Stimulated activated naive B cell treated with anti-CD40 and anti-IgM and Interleukin-4, amounts not matched to agents 10 μg/mL and 1 μg/mL and 100 μg/mL, for 72 hours (primary cell): ENCODE measurements at places on chromosomes 7 and 10.

- no peak for DNase-seq
Measured at GRCh38 chr10:129517680-129518057, 50.6 kb downstream of the MGMT start.

- no peak for DNase-seq
Measured at GRCh38 chr7:100865938-100866728, 1.1 kb upstream of the TRIP6 start.

- DNase-seq, result no peak
Measured at GRCh38 chr7:133797818-133798520, 329.2 kb upstream of the LRGUK start.

DNA sequence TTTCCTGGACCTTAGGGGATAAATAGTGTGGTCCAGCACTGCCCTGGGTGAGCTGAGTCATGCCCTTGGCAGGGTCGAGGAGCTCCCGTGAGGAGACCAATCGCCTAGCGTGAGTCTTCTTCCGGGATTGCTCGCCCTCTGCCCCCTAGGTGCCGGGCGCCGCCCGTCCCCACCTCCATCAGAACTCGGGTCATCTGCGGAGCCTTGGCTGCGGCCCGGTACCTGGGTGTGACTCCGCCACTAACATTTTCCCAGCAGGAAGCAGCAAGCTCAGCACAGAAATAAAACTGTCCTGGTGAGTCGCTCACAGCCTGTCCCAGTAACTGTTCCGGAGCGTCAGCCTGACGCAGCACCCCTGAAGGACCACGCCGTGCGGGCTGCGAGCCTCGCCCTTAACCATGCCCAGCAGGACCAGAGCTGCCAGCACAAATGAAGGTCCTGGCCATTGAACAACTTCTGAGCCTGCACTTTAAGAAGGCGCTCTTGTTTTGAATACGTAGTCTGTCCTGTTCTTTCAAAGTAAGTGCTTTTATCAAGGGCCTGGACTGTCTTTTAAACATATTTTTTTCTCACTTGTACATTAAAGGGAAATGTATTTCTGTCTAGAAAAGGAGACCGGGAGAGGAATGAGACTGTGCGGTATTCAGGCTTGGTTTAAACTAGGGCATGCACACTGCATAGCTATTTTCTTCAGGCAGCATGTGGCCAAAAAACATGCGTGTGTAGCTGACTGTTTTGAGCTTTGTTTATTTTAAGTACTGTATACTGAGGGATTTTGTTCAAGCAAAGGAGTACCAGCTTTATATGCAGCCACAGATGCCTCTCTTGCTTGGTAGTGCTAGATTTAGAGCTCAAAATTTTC is 136.7 kb downstream of the HECW1 start:
- no peak for DNase-seq

DNA sequence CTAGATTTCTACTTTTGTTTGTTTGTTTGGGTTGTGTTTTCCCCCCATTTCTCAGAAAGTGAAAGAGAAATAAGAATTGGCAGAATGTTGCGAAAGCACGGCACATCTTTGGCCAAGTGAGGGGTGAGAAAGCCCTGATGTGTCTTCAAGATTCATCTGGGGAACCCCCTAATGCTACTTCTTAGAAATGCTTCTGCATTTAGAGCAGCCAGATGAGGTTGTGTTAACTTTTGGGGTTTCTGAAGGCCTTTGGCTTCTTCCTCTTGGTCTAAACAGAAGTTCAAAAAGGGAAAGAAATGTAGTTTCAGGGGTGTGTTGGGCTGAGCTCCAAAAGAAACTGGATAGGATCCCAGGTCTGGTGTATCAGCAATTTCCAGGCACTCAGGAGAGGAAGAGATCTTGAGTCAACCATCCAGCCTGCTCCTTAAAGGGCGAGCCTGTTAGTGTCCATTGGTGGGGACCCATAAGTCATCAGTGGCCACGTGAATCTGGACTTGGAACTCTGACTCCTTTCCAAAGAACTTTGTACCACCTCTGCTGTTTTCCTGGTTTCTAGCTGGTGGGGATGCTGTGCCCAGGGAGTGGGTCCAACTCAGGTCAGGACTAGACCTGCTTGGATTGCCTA is 6.5 kb downstream of the DUSP5 start:
- peak; percentile 74 for DNase-seq

DNA sequence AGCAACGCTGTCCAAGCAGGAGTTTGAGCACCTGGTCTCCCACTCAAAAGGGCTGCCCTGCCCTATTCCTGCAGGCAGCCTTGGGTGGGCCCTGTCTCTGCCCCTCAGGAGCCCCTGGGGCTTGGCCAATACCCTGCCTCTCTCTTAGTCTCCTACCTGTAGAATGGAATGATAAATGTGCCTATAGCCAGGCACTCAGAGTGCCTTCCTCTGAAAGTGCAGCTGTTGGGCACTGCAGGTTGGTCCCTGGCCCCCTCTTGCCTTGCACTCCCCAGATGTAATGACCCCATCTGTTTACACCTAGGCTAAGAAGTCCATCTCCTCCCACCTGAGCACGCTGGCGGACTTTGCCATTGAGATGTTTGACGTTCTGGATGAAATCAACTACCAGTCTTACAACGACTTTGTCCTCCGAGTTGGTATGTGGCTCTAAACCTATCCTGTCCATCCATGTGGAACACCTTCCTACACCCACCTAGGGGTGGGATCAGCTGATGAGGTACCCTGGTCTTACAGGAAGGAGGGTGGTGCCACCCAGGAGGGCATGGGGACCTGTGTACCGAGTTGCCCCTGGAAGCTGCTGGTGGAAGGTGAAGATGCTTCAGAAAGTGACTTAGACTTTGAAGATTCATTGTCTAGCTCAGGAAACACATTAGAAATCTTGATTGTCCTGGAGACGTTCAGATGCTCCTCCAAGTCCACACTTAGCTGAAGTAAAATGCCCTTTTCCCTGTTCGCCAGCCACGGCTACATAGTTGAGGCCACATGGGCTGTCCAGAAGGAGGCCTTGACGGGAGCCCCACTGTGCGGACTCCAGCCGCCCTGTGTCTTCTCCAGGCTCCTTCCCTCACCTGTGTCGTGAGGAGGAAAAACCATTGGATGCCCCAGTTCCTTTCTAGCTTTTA is 134.1 kb downstream of the ADCY1 start:
- DNase-seq, result no peak

DNA sequence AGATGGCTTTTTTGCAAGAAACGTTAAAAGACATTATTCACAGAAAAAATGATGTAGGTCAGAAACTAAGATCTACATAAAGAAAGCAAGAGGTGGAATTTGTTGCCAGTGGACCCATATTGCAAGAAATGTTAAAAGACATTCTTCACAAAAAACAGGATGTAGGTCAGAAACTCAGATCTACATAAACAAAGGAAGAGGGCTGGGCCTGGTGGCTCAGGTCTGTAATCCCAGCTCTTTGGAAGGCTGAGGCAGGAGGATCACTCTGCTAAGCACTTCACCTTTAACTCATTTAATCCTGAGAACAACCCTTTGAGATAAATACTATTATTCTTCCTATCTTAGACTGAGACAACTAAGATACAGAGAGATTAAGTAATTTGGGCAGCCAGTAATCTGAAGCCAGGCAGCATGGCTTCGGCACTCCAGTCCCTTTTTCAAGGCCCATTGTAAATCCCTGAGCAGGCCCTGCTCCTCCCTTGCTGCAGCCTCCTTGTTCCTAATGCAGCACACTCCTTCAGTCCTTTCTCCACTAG is 11.6 kb downstream of the ZFAND4 start:
- DNase-seq, result no peak

DNA sequence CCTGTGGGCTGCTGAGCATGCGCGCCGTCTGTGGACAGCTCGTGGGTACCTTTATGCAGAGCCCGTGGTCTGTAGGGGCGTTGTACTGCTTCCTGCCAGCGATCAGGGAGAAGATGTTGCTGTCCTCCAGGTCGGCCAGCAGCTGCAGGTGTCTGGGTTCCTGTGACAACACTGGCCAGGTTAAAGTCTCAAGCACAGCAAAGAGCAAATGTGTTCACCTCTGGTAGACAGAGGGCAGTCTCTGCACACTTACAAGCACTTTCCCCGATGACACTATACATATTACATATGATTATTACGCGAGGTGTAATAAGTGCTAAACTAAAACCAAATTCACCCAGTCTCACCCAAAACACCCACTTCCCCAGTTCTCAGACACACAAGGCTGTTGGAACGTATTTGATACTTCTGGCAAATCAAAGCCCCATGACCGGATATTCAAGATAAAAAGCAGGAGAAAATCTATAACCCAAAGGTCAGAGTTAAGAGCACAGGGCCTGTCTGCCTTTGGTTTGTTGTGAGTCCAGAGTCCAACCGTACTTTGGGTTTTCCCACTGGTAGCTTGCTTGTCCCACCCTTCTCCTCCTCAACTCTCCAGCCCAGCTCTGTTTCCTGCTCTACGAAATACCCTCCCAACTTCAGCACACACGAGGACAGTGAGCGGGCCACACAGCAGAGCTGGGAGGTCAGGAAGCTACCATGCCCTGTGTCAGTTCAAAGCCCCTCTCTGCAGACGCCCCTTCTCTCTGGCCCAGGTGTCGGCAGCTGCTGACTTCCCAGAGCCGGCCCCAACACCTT is 49.7 kb upstream of the DDC start:
- no peak for DNase-seq

DNA sequence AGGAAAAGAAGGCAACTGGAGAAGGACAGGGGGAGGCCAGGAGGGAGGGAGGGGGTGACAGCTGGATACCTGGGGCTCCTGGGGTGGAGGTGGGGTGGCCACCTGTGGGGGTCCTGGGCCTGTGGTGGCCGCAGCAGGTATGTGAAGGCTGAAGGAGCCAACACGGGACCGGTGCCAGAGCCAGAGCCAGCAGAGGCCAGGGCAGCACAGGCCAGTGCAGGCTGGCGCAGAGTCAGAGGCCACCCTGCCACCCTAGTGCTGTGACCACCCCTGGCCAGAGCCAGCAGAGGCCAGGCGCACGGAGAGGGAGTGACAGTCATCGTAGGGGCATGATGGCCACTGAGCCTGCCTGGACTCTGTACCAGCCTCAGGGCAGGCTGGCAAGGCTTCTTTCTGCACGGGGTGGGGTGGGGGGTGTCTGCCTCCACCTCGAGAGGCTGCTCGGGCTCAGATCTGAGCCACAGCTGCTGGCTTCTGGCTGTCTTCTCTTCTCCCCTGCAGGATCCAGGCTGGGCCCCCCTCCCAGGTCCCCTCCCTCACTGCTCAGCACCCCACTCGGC is 28.8 kb downstream of the YKT6 start:
- no peak for DNase-seq

DNA sequence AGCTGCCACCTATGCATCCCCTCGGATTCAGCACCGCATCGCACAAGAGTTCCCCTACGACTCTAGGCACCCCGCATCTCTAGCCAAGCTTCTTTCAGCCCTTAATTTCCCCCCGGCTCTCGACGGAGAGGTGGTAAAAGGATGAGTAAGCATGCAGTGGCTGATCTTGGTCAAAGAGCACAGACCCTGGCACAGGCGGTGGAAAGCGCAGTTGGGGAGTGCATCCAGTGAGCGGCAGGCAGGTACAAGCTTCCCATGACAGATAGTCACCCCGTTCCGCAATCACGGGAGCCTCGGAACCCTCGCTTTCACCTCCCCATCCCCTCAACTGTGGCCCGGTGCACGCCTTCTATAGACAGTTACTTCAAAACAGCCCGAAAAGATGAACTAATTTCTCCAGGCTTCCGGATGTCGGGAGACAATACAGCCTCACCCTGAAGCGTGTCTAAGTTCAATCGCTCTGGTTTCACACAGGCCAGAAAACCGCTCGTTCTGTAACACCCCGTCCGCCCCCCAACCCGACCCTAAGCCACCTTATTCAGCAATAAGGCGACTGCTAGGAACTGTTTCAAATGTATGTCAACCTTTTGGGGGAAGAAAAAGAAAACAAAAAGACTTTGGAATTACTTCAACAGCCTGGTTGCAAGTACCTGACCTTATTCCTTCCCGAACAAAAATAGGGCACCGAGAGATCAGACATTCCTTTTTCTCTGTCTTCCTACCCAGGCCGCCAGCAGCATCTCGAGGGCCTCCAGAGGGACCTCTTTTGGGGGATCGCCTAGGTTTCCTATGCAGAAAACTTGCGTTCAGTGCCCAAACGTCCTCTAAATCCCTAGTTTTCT is 1.4 kb downstream of the RHEB start:
- peak; percentile 16 for DNase-seq

DNA sequence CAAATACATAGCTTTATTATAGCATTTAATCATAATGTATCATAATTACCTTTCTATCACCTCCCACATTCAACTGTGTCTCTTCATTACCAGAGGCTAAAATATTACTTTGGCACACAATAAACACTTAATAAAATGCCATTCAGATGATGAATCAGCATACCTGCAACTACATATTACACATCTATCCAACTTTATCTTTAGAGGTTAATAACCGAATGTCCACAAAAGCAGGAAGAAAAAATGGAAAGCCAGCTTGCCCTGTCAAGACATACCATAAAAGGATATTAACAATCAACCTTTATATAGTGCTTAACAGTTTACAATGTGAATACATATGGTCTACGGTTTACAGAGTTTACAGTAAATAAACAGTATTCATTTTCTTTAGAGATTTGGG is 12.7 kb downstream of the CACUL1 start:
- DNase-seq, result no peak

DNA sequence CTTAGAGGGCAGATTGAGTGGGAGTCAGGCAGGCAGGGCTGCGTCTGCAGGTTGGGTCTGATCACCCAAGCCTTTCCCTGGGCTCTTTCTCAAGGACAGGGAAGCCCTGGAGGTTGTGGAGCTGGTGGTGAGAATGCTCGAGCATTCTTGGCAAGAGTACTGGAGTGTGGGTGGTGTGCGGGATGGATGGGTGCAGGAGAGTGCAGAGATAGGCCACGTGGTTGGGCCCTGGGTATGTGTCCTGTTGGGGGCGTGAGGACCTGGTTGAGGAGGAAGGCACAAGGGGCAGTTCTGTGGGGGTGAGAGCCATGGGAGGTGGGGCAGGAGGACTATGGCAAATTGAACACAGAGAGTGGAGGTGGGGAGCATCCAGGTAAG is 135.9 kb downstream of the PTPN20 start:
- no peak for DNase-seq

GRCh38 chr10:5354068-5354467 is 10.7 kb upstream of the UCN3 start:
- DNase-seq, result no peak

DNA sequence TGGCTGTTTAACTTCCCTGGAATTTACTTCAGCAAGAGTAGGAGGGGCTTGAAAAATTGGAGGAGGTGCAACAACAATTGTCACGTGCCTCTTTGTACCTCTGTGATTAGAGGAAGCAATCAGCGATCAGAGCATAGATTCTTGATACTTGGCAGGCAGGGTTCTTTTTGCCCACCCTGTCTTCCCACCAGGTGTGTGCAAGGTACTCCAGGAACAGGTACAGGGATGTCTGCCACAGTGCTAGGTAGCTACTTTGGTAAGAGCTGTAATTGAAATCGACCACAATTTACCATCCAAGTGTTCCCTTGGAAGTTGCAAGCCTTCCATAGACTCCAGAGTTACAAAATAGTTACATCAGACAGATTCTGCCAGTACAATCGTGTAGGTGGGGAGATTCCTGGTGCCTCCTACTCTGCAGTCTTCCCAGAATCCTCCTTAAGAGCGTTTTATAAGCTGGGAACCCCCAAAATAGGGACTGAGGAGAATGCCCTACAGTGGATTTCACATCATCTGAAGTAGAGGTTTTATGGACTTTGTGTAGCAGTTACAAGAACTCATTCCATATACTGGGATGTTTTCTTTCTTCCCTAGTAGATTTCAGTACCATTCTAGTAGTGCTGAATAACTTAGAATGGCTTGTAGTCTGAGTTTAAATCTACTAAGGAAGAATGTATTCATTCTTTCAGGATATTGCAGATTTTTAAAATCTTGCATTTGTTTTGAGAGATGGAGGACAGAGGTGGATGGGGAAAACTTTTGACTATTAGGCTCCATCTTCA is 101.9 kb downstream of the EXOC4 start:
- no peak for DNase-seq

- no peak for DNase-seq
Measured at GRCh38 chr10:113026679-113027078, 76.6 kb downstream of the TCF7L2 start.
